Osteoblast (primary cell): ENCODE measurements at places on chromosomes 13 and 19. TPM values are rescaled to one million over a fixed set of nuclear protein-coding genes. Genes with fewer than 3 reads are reported as not detected.

Gene IGFL2
- total RNA-seq: not detected in 2 replicates

Gene FGF14
- total RNA-seq: under 0.01 TPM in 2 replicates

Gene GARIN5A
- 0.29 and 0.36 TPM in 2 replicates for total RNA-seq

- no peak for DNase-seq
These were observed 743 bp upstream of the NDUFS7 start for GRCh38 chr19:1383017-1383311.

Gene TMEM150B
- under 0.01 and 0.29 TPM in 2 replicates for total RNA-seq

DNA sequence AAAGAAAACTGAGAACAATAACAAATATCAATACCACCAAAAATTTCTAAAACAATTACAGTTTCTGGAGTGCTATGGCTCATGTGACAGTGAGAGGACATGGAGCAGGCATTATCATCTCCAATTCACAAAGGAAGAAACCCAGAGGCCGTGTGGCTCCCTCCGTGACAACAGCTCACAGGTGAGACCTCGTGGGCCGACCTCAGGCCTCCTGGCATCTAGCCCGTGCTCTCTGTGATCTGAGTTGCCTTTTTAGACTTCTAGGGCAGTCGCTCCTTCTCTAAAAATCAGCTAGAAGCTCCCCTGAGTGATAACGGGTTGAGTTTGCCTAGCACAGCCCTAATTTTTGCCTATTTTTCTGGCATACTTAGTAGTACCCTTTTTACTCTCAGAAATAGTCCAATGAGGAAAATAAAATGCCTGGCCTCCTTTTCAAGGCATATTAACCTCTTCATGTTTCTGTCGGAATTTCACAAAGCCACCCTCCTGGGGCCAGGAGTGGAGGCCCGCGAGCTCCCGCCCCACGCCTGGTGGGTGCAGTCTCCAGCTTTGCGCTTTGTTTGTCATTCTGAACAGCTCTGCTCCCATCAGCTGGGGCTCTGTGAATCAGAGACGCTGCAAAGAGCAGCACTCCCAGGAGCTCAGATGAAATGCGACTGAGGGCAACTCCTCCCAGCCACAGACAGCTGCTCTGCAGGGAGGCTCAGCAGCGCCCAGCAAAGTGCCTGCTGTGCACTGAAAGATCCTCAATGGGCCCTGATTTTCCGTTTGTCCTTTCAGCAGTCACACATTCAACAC, 292.5 kb downstream of the UQCRFS1 start:
- peak; percentile 35 for DNase-seq

DNA sequence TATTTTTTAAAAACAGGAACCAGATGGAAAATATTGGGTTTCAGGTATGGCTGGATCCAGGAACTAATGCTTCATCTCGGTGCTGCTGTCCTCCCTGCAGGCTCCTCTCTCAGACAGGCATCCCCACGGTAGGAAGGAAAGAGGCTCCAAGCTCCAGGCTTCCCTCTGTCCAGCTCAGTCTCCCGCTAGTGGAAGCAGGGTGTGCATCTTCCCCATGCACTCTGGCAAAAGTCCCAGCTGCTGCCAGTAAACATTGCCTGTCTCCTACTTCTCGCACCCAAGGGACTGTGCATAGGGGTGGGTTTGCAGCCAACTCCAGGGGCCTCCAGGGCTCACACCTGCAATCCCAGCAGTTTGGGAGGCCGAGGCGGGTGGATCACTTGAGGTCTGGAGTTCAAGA, 29.2 kb downstream of the IL12RB1 start:
- DNase-seq: peak; percentile 66

DNA sequence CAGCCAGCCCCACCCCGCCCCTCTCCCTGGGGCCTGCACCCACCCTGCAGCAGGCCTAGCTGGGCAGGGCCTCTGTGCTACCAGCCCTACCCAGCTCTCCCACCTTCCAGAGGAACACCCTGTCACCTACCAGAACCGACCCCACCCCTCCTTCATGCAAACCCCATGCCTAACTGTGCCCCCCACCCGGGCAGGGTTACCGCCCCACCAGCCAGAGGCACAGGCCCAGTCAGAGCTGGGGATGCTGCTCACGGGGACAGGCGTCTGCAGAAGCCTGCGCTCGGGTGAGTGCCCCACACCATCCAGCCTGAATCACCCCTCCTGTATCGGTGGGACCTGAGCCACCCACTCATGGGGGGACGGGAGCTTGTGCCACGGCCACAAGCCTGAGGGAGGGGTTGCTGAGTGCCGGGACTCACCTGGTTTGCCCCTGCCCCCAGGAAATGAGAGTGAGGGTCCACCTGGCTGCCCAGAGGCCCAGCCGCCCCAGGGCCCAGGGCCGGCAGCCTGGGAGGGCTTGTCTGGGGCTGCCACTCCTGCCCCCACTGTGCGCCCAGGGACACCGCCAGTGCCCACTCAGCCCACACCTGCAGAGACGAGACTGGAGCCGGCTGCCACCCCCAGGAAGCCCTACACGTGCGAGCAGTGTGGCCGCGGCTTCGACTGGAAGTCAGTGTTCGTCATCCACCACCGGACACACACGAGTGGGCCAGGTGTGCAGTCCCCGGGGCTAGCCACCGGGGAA, 3.8 kb downstream of the ZNF446 start:
- peak; percentile 58 for DNase-seq

Gene BRME1
- 0.59 and 0.72 TPM in 2 replicates for total RNA-seq
